ENCODE measurements at places on chromosomes 3 and 15. TPM values are rescaled to one million over a fixed set of nuclear protein-coding genes. Genes with fewer than 3 reads are reported as not detected.

The GPR156 gene
- 0.44 TPM for total RNA-seq

The RAB6B gene
- 1.2 TPM for total RNA-seq

The MUC4 gene
- not detected for total RNA-seq

The DCBLD2 gene
- 120 TPM for total RNA-seq

The MST1R gene
- total RNA-seq, result 1.9 TPM

The BCL2A1 gene
- 6.5 TPM for total RNA-seq

The ISL2 gene
- 3.6 TPM for total RNA-seq

The TMEM40 gene
- total RNA-seq, result not detected

The THRB gene
- total RNA-seq, result 2.0 TPM

Measured in smooth muscle cell of trachea (primary cell).